Stimulated activated CD4-positive, alpha-beta T cell treated with anti-CD3 and anti-CD28 coated beads, TNF-alpha, amount 100 ng/mL, for 48 hours (primary cell): ENCODE measurements at places on chromosomes 5 and 9.
A peak's percentile ranks its signal among the peaks of the same experiment; 100 is the strongest.

DNA sequence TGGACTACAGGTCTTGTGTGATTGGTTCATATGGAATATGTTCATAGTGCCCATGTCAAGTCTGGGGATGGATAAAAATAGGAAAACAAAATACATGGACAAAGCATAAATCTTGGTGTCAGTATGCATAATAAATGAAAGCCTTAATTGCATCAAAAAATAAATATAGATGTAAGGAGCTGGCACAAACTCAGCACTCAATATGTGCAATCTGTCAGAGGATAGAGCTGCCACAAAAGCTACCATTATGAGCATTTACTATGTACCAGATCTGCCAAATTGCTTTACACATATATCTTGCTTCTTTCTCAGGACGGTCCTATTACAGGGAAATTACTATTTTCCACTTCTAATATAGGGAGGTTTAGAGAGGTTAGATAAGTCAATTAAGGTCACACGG is 18.2 kb upstream of the TMED7 start:
- DNase-seq, result no peak

DNA sequence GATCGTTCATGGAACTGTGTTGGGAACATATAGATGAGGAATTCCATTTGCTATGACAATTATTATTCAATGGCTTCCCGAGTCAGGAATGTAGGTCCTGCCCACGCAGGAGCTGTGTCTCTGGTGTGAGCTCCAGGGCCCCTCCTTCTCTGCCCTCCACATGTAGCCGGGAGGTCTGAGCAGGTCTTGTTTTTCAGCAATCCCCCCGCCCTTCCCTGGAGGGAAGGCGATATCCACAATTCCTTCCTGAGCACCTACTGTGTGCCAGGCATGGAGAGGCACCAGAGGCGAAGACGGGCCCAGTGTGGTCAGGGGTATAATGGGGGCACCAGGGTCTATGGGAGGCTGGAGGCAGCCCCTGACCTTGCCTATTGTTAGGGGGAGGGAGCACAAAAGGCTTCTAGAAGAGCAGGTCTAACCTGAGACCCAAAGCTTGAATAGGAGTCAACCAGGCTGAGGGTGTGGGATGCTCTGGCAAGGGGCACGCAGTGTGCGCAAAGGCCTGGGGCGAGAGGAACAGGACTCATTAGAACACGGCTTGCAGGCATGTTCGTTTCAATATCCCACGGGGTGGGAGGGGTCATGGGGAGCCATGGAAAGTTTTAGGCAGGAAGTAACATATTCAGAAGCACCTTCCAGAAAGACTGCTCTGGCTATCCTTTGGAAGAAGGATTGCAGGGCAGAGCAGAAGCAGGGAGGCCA is 154.9 kb downstream of the C9orf50 start:
- no peak for DNase-seq

DNA sequence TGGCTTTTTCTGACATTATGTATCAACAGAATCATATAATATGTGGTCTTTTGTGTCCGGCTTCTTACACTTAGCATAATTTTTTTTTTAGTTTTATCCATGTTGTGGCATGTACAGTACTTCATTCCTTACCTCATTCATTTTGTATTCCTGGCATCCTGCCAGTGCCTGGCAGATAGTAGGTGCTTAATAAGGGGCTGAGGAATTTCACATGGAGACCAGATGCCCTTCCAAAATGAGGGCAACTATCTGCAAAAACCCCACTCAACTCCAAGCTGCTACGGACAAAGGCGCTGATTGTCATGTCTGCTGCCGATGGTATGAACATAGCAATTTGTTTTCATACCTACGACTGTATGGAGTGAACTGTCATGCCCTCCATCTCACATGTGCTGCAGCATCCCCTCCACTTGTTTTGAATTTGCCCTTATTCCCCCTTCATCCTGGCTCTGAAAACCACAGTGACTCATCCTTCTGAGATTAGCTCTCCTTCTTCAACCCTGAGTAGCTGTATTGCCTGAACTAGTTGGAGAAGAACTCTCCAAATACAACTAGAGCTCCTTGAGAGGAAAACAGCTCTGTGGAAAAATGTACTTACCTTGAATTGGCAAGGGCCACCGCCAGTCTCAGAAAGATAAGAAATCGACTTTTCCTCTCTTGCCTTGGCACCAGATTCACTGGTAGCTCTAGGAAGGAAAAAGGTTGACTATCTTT is 41.3 kb upstream of the FOXE1 start:
- DNase-seq, result no peak

- no peak for DNase-seq
These were observed 81.2 kb downstream of the ADAMTS12 start for GRCh38 chr5:33810491-33811120.

DNA sequence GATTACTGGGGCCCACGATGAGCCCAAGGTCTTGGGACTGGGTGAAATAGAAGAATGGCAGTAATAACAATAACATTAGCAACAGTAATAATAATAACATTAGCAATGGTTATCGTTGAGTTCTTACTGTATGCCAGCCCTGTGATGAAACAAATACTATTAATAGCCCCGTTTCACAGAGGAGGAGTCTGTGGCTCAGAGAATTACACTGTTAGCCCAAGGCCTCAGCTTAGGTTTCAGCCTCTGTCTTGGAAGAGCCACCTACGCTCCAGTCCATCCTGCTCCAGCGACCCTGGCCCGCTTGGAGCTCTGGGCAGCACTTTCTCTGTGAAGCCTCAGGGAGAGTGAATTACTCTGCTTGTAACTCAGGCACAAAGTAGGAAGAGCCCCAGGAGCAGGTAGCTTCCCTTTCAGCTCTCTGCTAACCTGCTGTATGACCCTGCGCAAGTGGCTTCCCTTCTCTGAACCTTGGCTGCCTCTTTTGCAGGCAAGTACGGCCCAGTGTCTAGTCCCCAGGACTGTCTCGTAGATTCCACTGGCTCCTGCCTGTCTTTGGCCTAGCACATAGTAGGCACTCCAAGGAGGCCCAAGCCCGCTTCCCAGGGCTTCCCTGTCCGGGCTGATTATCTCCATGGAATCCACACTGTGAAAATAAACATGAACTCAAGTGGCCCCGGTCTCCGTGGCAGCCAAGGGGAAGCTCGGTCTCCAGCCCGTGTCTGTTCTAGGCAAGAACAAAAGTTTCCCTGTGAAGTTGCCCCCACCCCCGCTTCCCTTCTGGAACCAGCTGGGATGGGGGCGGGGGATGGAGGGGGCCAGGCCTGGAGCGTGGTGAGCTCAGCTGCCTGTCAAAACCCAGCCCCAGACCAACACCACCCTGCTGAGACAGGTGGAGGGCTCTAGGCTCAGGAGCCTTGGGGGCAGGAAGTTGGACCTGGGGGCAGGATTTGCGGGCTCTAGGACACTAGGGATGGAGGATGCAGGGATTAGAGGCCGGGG is 26.2 kb upstream of the LMX1B start:
- no peak for DNase-seq

- DNase-seq, result no peak
These were observed 285.1 kb downstream of the MAT2B start for GRCh38 chr5:163790497-163790896.

DNA sequence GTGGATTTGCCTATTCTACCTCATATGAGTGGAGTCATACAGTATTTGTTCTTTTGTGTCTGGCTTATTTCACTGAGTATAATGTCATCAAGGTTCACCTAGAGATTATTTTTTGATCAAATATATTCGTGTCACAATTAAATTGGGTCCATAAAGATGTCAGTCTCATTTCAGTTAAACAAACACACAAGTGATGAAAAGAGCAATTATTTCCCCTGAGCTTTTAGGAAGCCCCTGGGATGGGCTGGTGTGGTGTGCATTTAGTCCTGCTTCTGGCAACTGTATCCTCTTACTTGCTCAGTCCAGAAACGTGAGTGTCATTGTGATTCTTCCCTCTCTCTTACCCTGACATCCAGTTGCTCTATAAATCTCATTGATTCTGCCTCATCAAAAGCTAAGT is 52.8 kb upstream of the CARTPT start:
- no peak for DNase-seq

- DNase-seq, result no peak
These were observed 23.5 kb downstream of the SLC25A25 start for GRCh38 chr9:128091571-128091970.

DNA sequence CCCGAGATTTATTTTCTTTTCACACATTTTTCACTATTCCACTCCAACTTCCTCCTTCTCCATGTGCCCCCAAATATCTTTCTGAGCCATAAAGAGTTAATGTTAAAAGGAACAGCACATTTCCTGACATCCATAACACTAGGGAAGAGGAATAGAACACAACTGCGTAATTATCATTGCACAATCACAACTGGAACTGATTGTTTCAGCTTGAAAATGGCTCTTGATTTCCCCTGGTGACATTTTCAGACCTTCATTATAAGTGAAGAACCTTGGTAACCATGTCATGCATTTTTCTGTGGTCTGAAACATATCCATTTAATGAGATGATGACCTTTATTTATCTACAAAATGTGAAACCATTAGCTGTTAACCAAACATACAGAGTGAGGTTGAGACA is 82.4 kb downstream of the PCSK1 start:
- no peak for DNase-seq

DNA sequence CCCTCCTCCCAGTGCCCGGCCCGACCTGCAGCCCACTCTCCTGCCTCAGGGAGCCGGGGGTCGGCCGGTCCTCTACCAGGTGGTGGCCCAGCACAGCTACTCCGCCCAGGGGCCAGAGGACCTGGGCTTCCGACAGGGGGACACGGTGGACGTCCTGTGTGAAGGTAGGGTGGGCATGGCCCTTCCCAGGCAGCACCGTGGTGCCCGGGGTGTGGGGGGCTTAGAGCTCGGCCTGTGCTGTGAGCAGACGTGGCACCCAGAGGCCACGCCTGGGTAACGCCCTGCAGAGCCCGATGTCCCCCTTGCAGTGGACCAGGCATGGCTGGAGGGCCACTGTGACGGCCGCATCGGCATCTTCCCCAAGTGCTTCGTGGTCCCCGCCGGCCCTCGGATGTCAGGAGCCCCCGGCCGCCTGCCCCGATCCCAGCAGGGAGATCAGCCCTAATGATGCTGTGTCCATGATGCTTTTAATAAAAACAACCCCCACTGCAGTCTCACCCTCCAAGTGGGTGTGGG is 7.2 kb downstream of the ENTPD8 start:
- DNase-seq, result no peak

DNA sequence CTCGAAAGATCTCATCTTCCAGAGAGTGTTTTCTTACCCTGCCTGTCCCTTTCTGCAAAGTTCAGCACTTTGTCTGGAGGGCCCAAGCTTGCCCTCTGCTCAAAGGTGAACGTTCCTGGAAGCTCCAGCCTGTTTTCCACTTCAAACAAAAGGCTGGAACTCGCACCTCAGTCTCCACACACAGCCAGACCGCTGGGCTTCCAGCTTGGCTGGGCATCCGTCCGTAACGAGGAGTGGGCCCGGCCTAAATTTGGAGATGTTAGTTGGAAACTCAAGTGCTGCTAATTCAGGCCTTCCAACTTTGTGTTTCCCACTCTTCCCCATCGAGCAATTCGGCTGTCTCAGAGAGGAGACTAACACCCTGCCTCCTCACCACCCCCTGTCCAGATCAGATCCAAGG is 35.1 kb downstream of the FGF18 start:
- no peak for DNase-seq

GRCh38 chr9:93574091-93574899 is 2.1 kb upstream of the PHF2 start:
- no peak for DNase-seq

GRCh38 chr9:74117731-74118130 is 379.4 kb upstream of the RORB start:
- no peak for DNase-seq

DNA sequence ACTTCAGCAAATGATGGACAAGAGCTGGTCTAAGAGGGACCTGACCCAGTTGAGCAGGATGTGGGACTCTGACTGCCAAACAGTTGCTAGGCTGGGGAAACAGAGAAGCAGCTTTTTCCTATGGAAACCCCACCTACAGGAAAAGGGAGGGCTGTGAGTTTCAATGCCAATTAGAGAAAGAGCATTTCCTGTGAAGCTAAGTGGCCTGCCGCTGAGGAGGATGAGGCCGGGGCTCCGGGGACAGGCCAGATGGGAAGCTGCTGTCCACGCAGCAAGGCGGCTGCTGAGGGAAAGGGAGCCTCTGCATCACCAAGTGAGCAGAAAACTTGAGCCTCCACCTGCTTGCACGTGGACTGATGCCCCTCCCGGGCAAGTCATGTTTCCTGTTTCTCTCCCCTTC is at the start of gene PCDH12:
Gene PCDH12 (minus strand): TSS at position 90 of the 400 bp plus-strand sequence. CDS start 351 bp downstream, outside the sequence.
- DNase-seq, result no peak

DNA sequence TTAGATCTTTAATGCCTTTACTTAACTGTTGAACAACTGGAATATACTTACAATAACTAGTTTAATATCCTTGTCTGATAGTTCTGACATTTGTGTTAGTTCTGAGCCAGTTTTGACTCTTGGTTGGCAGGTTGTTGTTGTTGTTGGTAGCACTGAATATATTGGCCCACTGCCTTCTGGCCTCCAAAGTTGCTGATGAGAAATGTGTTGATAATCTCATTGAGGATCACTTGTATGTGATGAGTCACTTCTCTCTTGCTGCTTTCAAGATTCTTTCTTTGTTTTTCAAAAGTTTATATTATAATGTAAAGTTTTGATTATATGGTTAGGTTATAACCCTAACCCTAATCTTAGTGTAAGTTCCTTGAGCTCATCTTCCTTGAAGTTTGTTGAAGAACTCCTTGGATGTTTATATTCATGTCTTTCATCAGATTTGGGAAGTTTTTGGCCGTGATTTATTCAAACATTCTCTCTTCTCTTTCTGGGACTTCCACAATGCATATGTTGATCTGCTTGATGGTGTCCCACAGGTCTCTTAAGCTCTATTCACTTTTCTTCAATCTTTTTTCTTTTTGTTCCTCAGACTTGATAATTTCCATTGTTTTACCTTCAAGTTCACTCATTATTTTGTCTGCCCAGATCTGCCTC is 149.7 kb downstream of the FGF18 start:
- DNase-seq, result no peak

DNA sequence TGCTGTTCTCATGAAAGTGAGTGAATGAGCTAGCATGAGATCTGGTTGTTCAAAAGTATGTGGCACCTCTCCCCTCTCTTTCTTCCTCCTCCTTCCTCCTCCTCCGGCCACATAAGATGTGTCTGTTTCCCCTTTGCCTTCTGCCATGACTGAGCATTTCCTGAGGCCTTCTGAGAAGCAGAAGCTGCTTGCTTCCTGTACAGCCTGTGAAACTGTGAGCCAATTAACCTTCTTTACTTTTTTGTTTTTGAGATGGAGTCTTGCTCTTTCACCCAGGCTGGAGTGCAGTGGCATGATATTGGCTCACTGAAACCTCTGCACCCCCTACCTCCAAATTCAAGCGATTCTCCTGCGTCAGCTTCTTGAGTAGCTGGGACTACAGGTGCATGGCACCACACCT is 6.1 kb downstream of the S100Z start:
- DNase-seq, result peak; percentile 18

DNA sequence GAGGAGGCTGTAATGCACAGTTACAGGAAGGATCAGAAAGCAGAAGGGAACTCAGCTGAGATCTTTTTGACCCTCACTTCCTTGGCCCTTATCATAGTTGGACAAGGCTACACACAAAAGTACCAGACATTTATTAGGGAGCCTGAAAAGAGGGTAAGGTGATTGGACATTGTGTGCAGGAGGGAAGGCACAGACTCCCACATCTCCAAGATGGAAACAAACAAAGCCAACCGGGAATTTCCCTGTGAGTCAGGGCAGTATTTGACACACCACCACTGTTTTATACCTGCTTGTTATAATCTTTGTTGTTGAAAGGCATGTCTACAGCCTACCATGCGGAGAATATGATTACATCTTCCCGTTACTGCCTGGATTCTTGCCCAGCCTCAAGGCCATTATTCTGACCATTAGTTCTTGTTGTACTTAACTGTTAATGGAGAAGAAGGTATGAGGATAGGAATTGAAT is 3.0 kb upstream of the CCNG1 start:
- DNase-seq, result no peak
